Liver (tissue), 10 donors: ENCODE measurements at places on chromosomes 2 and 18.

- no peak for DNase-seq
Measured at GRCh38 chr18:66457245-66457644, 146.6 kb downstream of the CDH19 start.

DNA sequence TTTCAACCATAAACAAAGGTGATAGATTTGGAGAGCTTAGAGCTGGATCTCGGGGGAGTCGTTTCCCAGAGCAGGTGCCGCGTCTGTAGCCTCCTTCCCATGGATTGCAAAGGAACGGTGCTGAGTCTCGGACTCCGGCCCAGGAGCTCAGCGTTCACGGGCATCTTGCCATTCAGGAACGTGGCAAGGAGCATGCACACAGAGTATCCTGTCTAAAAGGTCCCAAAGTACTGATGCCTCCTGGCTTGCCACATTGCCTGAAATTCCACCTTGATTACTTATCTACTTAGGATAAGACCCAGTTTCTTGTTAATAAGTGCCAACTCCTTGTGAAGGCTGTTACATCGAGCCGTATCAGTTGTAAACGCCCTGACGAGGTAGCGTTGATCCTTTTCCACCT, 197.8 kb upstream of the MYT1L start:
- no peak for DNase-seq

GRCh38 chr2:207066791-207067460, 98.8 kb downstream of the KLF7 start:
- no peak for DNase-seq

DNA sequence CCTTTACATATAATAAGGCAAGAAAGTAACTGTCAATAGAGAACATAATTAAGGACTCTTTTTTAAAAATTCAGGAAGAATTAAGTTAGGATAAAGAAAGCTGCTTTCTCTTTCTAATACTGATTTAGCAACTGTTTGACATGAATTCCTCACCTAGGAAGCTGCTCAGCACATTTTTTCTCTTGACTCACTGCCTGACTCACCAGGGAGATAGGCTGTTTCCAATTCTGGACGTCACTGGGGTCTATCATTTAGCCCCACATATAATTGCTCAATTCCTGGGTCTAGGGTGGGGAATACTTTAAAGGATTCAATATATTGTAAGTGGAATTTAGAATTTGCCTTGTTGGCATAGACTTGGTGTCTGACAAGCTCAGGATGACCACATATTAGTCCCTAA, 50.8 kb upstream of the UGP2 start:
- DNase-seq: no peak

DNA sequence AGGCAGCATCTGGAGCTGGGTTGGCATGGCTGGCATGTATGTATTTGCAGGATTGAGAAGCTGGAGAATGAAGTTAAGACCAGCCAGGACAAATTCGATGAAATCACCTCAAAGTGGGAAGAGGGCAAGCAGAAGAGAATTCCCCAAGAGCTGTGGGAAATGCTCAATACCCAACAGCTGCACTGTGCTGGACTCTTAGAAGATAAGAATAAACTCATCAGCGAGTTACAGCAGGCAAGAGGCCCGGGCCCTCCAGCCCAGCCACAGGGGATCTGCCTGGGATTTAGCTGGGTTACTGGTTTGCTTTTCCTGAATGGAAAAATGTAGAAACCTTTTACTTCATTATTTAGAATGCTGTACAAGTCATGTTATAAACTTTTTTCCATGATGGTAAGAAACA, 22.5 kb downstream of the DRC1 start:
- DNase-seq: no peak

DNA sequence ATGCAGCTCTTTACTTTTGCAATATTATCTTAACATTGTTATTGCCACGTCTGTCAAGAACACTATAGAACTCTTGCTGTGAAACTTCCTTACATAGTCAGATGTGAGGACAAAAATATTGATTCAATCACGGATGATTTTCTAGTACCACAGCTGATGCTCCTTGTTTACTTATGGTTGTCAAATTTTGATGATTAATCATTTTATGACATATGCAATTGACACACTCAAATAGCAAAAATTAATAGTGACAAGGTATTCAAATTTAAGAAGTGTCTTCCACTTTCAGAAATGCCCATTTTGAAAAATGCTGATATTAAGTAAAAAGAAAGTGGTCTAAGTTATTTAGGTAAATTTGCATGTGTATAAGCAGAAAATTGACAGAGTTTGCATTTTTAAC, 284.0 kb downstream of the CCDC102B start:
- no peak for DNase-seq
